ENCODE measurements at places on chromosomes 6 and 20.
A peak's percentile ranks its signal among the peaks of the same experiment; 100 is the strongest.

DNA sequence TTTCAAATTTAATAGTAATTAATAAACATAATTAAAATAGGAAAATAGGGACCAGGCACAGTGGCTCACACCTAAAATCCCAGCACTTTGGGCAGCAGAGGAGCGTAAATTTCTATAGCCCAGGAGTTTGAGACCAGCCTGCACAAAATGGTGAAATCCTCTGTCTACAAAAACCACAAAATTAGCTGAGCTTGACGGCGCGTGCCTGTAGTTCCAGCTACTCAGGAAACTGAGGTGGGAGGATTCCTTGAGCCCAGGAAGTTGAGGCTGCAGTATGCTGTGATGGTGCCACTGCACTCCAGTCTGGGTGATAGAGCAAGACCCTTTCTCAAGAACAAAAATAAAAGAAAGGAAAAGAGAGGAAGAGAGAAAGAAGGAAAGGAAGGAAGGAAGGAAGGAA lies 1387.0 kb upstream of the ADGRB3 start:
- DNase-seq, result no peak

DNA sequence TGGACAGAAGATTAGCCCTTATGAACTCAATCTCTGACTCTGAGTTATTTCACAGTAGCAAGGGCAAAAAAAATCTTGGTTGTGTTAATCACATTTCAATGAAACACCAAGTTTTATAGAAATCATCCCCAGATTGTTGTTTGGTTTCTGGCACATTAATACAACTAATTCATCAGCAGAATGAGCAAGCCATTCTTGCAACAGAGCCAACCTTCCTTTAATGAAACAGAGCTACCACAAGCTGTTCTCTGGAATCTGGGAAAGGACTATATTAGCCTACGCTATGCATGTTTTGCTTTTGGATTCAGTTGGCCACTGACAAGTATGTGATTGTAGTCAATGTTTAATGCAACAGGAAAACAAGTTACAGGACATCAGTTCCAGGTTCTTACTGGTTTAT lies 13.8 kb upstream of the POPDC3 start:
- no peak for DNase-seq

DNA sequence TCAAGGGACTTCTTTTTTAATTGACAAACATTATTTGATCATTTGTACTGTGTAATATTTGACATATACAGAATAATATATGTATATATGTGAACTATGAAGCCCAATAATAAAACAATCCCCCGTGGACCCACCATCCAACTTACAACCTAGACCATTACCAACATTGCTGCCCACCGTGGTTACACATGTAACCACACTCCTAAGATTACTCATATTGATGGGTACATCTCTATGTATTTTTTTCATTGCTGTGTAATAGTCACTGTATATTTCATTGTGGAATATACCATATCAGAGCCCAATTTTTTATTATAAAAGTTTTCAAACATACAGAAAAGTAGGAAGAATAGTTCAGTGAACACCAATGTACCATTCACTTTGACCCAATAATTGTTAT lies 94.3 kb downstream of the RTN4IP1 start:
- no peak for DNase-seq

DNA sequence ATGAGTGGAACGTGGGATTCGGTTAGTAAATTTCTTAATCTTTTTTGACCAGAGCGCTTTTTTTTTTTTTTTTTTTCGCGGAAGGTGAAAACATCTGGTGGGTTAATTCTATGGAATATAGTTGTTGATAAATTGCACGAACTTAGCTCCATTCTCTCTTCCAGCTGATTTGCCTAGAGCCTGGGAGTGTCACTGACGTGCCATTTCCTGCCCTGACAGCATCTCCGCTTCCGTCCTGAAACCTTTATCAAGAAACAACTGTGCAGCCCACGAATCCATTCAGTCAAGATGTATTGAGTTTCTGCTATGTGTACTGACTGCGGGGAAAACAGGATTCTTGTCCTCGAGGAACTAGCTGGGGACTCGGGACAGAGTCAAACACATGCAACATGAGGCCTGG lies 59.5 kb upstream of the TGM3 start:
- DNase-seq, result no peak

GRCh38 chr6:39080246-39080875 lies 31.8 kb downstream of the GLP1R start:
- no peak for DNase-seq

GRCh38 chr6:80607811-80608391 lies 501.4 kb downstream of the BCKDHB start:
- DNase-seq, result no peak

DNA sequence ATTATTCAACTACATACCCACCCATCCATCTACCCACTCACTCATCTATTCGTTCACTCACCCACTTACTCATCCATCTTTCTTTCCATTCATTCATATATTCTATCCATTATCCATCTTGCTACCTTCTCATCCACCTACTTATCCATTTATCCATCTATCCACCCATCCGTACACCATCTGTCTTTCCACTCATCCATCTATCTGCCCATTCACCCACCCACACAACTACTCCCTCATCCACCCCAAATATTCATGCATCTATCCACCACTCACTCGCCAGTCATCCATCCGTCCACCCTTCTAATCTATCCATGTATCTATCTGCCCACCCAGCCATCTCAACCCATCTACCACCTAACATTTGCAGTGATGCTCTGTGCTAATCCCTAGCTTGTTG lies 13.6 kb upstream of the KCNB1 start:
- DNase-seq, result no peak

GRCh38 chr6:21595285-21596144 lies 2.0 kb downstream of the SOX4 start:
- DNase-seq, result no peak

DNA sequence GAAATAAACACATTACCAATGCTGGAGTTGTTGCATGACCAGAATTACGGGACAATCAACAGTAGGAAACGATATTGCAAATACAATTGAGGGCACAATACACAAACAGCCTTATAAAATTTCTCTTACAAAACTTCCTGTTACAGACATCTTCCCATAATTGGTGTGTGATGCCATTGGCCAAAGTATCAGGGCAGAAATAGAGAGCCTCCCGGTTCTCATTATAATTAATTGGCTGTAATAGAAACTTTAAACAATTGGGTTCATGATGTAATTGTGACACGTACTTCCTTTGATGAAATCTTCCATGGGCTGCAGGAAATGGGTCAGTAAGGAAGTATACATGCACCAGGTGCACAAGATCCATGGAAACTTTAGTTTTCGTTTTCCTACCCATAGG lies 40.3 kb upstream of the RALGAPA2 start:
- no peak for DNase-seq

GRCh38 chr6:155155787-155156447 lies 107.9 kb upstream of the CLDN20 start:
- DNase-seq, result no peak

DNA sequence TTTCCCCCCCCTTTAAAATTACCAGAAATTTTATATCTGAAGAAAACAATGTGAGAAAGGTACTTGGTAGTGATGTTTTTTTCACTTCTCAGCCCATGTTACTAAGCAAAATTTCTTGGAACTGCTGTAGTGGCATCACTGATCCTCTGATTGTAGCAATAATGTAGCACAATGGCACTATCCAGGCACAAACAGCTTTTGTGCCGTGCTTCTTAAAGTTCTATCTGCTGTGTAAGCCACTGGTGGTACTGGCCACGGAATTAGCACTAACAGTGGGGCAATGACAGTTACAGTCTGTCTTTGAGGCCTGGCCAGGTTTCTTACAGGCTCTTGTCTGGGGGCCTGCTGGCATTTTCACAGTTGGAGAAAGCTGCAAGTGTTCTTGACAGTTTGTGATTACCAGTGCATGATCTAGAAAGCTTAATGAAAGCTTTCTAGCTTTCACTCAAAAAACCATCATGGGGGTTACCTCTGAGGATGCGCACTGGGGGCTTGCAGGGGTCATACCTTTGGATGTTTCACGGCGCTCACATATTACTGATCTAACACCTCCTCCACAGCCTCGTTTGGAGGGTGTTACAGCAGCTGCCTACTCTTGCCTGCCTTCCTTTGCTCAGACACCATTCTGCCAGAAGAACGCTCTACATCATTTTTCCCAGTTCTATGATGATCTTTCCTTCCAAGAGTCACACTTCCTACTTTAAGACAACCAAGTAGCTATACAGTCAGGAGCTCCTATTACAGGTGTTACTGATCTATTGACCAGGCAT lies 58.4 kb upstream of the ARMH2 start:
- no peak for DNase-seq

DNA sequence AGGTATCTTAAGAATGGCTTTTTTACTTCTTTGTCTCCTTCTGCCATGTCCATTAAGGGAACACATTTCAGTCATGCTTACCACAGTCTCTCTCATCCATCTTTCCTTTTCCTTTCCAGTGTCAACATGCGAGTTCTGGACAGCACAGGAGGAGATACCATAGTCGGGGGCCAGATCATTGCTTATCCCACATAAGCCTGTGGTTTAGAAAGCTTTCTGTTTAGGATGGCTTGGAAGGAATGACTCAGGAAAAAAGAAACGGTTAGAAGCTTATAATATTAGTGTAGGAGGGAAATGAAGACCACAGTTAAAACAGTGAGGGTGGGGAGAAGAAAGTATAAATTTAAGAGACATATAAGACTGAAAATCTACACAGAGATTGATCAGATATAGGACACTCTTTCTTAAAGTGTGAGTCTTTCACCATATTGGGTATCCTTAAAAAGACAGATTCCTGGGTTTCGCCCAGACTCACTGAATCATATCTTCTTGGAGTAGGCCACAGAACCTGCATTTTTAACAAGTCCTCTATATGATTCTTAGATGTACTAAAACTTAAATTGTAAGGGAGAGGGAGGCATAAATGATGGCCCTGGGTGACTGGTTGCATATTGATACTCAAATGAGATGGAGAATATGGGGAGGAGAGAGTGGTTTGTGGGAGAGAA lies 36.1 kb downstream of the DSE start:
- no peak for DNase-seq

DNA sequence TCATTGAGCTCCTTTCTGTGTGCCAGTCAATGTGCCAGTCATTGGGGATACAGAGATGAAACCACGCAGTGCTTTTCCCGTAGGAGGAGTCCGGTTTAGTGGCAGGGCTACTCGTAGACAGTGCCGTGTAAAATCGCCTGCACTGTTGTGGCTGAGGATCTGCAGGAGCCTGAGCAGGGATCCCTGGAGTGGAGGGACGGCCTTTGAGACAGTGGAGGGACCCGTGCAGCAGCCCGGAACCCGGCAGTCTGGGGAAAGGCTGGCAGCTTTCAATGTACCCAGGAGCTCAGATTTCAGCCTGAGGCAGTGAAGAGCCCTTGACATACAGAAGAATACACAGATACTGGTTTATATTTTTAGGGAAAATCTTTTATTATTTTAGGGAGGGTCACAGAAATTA lies 203.3 kb downstream of the ARID1B start:
- DNase-seq, result no peak

DNA sequence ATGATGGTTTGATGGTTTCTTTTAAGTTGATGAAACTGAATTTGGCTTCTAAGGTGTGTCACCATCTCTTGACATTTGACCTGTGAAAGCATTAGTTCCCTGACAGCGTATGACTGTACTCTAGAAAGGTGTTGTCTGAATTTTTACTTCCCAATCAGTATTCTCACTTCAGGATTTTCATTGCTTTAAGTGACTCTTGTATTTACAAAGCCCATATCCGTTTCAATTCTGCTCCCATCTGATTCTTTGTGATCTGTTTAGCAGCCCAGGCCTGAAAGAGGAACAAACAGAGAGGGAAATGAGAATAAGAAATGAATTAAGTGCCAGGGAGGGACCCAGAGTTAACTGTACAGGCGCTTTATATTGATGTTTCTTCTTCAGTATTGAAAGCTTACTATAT lies 73.7 kb downstream of the FARS2 start:
- DNase-seq, result no peak

DNA sequence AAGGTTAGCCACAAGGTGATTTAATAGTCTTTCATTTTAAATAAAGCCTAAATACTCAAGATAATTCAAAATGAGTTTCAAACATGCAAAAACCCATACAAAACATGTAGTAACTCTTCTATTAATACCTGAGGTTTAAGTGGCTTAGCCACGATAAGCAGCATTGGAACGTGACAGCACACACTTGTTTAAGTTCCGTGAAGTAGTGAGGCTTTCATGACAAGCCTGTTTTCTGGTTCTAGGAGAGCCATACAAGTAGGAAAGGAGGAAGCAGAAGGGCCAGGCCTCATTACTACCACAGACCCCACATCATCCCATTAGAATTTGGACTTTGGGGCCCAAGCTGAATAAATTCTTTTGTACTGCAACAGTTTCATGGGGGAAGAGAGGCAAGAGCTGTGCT lies 54.3 kb upstream of the PRND start:
- no peak for DNase-seq

DNA sequence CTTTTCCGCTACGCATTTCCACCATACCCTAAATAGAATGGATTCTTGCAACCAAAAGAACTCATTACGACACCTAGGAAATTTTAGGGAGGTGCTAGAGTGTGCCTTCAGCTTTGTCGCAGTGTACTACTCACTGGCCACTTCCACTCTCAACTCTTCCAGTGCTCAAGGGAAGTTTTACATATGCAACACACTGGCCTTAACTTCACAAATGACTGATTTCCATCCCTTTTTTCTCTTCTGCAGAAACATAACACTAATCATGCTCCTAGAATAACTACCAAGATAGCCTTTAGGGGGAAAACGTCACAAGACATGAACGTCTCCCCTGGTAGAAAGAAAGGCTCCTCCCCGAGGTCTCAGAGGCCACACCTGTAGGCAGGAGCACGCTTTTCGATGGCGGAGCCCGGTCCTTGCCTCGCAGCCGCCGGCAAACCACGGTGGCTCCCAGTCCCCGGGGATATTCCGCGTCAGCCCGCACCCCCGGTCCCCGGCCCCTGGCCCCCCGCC lies 584 bp downstream of the LYRM4 start:
- DNase-seq, result peak; percentile 62

- DNase-seq, result no peak
These were observed 27.0 kb upstream of the ADGRF5 start for GRCh38 chr6:46948699-46949098.

GRCh38 chr6:30712441-30712945 lies 4.6 kb downstream of the MDC1 start:
- no peak for DNase-seq

GRCh38 chr20:47668313-47669151 lies 116.7 kb downstream of the SULF2 start:
- DNase-seq, result no peak

- DNase-seq, result no peak
These were observed 3.7 kb downstream of the TNXB start for GRCh38 chr6:32105433-32105832.

- DNase-seq, result no peak
These were observed 167.8 kb upstream of the CENPW start for GRCh38 chr6:126172131-126172530.
